ENCODE measurements at places on chromosomes 4 and X.

GRCh38 chr4:169859366-169860216 is 101.8 kb upstream of the HPF1 start:
- H3K4me1 ChIP-seq, result no peaks in the 10 kb centered on the region
- H3K4me3 ChIP-seq, result no peak overlapping the region
- H3K27me3 ChIP-seq, result peaks cover 38% of the 10 kb centered on the region
- no peak overlapping the region for H3K27ac ChIP-seq
- DNase-seq, result no peak

- no peaks in the 10 kb centered on the region for H3K27me3 ChIP-seq
- H3K27ac ChIP-seq, result no peak overlapping the region
- no peaks in the 10 kb centered on the region for H3K36me3 ChIP-seq
- H3K4me3 ChIP-seq, result no peak overlapping the region
Measured at GRCh38 chrX:67789536-67789935, 245.7 kb downstream of the AR start.

- DNase-seq, result no peak
- peak overlapping the region; percentile 28 for H3K4me3 ChIP-seq
- H3K4me1 ChIP-seq, result peaks cover 31% of the 10 kb centered on the region
- no peaks in the 10 kb centered on the region for H3K27me3 ChIP-seq
Measured at GRCh38 chr4:177400030-177400429, 42.2 kb downstream of the AGA start.

- no peak overlapping the region for H3K4me3 ChIP-seq
- H3K27me3 ChIP-seq, result peaks cover 38% of the 10 kb centered on the region
- no peaks in the 10 kb centered on the region for H3K4me1 ChIP-seq
- DNase-seq, result no peak
Measured at GRCh38 chr4:78356251-78356786, 195.3 kb upstream of the ANXA3 start.

- no peaks in the 10 kb centered on the region for H3K4me1 ChIP-seq
- no peak overlapping the region for H3K27ac ChIP-seq
- no peak overlapping the region for H3K4me3 ChIP-seq
- H3K27me3 ChIP-seq, result peaks cover 47% of the 10 kb centered on the region
Measured at GRCh38 chr4:110033355-110034025, 120.8 kb downstream of the EGF start.

- H3K4me1 ChIP-seq, result peaks cover 9% of the 10 kb centered on the region
- H3K27ac ChIP-seq, result no peak overlapping the region
- DNase-seq, result no peak
- H3K36me3 ChIP-seq, result no peaks in the 10 kb centered on the region
- H3K27me3 ChIP-seq, result no peaks in the 10 kb centered on the region
Measured at GRCh38 chrX:118548841-118549240, 53.2 kb downstream of the DOCK11 start.

DNA sequence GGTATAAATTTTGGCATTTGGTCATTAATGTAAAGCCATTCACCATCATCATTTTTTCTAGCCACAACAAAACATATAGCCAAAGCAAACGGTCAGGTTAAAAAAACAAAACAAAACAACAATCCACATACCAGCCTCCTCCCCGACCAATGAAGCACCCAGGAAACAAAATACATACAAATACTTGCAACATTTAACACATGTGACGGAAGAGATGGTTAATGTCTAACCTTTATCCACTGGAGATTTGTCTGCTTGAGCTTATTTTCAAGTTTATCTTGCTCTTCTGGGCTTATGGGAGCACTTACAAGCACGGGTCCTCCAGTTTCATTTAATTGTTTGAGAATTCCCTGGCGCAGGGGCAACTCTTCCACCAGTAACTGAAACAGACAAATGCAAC is 857.5 kb upstream of the FTHL17 start:
- DNase-seq, result no peak
- H3K4me1 ChIP-seq, result no peaks in the 10 kb centered on the region
- H3K36me3 ChIP-seq, result no peaks in the 10 kb centered on the region
- no peaks in the 10 kb centered on the region for H3K27me3 ChIP-seq

- H3K27me3 ChIP-seq, result no peaks in the 10 kb centered on the region
- peak overlapping the region; percentile 74 for H3K27ac ChIP-seq
- H3K4me3 ChIP-seq, result peak overlapping the region; percentile 49
- H3K4me1 ChIP-seq, result peaks cover 7% of the 10 kb centered on the region
- no peak for DNase-seq
Measured at GRCh38 chrX:3777416-3777815, 64.0 kb upstream of the PRKX start.

Data from T-helper 17 cell (primary cell).